ENCODE measurements at places on chromosomes 3 and 15.

DNA sequence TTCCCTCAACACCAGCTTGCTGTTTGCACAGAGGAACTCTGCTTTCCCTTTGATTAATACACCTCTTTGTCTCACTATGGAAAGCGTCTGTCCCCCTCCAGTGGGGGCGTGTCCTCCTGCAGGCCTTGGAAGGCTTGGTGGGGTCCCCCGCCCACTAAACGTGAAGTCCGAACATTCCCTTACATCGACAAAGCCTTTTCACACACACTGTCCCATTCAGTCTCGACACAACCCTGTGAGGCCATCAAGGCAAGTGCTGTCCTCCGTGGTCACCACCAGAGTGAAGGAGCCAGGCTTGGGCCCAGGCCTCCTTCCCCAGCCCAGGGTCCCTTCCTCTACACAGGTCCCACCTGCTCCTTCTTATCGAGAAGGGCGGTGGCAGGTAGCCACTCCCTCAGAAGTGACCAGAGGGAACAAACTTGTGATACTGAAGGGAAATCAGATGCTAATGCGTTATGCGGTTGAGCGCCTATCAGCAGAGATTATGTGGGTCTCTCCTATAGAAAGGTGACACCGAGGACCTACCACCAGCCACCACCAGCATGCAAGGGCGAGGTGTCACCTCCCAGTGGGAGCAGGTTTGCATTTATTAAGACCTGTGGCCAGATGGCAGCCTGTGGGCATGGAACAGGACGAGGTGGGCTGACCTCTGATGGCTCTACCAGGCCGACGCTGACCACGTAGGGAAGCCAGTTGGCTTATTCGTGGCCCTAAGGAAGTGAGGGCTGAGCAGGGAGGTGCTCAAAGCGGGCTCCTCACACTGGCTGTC lies 6.6 kb downstream of the NRROS start:
- DNase-seq, result no peak

DNA sequence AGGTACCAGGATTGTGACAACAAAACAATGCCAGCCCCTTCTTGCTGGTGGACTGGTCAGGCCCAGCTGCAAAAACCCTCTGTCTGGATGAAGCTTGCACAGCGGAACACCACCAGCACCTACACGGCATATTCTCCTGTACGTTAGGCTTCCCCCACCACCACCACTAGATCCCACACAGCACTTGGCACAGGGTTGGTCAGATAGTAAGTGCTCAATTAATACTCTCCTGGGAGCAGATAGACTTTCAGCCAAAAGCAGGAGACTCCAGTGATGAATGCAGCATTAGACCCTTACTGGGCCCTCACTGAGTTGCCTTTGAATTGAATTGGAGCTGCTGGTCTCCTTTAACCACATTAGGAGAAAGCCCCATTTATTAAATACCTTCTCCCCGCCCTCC lies 97.9 kb downstream of the CPN2 start:
- DNase-seq, result no peak

DNA sequence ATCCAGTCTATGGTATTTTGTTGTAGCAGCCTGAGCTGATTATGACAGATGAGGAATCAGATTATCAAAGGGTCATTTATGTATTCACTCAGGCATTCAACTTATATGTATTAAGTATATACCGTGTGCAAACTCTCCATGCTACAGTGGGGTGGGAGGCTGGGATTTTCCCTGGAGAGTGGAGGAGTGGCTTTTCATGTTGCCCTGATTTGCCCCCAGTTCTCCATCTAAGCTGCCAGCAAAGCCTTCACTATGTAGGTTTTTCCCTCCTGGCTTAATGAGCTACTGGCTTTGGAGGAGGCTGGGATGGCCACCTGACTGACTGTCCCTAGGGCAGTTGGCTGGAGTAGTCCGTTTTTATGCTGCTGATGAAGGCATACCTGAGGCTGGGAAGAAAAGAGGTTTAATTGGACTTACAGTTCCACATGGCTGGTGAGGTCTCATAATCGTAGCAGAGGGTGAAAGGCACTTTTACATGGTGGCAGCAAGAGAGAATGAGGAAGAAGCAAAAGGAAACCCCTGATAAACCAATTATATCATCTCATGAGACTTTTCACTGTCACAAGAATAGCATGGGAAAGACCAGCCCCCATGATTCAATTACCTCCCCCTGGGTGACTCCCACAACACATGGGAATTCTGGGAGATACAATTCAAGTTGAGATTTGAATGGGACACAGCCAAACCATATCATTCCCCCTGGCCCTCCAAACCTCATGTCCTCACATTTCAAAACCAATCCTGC lies 253.9 kb downstream of the RPLP1 start:
- no peak for DNase-seq

GRCh38 chr3:178982137-178982536 lies 89.5 kb downstream of the ZMAT3 start:
- no peak for DNase-seq

- DNase-seq, result no peak
Measured at GRCh38 chr15:31256378-31257265, 70.0 kb upstream of the KLF13 start.
